HuH-7 (cell line): ENCODE measurements at places on chromosomes 7 and 10.

DNA sequence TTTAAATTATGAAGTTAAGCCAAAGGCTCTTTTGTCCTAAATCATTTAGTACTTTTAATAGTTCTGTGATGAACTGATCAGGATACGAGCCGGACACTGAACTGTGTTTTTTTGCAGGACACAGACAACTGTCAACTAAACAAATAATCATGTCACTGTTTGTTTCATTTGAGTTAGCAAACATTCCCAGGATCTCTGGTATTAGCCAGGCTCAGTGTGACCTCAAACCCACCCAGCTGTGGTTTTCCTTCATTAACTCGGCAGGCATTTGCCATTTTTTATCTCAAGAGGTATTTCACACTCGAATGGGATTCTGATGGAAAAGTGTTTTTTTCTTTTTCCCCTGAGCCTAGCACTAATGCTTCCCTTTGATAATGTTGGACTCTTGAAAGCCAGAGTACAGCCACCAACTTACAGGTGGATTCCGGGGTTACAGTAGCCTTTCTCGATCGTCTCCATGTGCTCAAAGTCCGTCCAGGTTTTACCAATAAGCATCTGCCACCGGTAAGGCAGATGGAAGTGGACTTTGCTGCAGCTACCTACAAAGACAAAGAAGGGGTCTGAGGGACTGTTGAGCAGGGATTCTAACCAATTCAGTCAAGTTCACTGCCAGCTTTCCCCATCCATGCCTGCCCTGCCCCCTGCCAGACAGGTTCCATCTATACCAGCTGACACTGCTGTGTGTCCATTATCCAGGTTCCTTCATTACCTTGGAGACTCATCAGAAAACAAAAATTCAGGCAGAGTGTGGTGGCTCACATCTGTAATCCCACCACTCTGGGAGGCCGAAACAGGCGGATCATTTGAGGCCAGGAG, 33.4 kb downstream of the ZC3HAV1 start:
- DNase-seq, result no peak

DNA sequence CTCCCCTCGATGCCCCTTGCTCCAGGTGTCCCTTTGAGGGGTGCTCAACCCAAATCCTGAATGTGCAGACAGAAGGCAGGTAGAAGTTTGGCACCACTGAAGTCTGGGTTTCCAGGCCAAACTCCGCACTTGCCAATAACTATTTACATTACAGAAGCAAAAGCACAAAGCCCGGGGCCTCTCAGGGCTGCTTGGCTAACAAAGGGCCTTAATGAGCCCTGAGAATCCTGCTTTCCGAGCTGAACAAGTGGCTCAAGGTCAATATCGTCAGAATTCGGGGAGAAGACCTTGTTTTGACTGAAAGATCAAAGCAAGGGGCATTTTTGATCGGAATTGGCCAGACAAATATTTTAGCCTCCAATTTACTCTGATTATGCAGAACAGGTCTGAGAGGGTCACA, 189.9 kb downstream of the HERPUD2 start:
- no peak for DNase-seq

- no peak for DNase-seq
Observed at GRCh38 chr7:50226669-50227068, 77.8 kb upstream of the IKZF1 start.

- no peak for DNase-seq
Observed at GRCh38 chr7:76064208-76064970, 16.5 kb downstream of the MDH2 start.
